ENCODE measurements at places on chromosomes 4 and X.

DNA sequence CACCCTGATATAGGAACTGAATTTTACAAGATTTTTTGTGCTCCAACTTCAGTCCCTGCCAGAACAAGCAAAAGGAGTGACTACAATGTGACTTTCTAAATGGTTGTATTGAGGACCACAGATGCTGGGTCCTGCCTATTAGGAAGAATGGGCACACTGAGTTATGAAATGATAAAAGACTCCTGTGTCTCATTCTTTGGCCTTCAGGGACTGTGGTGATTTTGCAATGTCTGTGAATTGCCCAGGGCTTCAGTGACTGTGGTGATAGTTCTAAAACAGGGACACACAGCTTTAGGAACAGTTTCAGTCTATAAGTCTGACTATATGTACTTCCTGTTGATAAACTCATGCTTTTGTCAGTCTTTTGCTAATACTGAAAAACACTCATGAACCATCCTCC is 210.2 kb downstream of the DMD start:
- DNase-seq: no peak

GRCh38 chr4:108965016-108965415 is 202.2 kb upstream of the ETNPPL start:
- DNase-seq: no peak

- DNase-seq: no peak
These were observed 117.3 kb downstream of the DRD5 start for GRCh38 chr4:9898596-9899305.

DNA sequence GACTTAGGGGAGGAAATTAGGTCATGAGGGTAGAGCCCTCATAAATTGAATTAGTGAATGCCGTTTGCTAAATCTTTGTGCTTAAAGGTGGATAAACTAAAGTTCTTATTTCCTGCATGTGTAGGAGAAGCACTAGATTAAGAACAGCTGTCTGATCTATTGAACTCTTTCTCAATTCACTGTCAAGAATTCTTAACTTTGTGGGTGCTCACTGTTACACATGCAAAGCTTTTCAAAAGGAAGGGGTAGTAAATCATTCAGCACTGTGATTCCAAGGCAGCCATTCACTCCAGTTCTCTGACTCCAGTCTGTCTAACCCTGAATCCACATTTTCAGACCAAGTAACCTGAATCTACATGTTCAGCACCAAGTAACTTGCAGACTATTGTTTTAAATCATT is 1520.1 kb downstream of the PCDH18 start:
- no peak for DNase-seq

GRCh38 chr4:119750771-119751170 is 122.2 kb upstream of the PDE5A start:
- no peak for DNase-seq

GRCh38 chrX:118459494-118459893 is 36.1 kb upstream of the DOCK11 start:
- DNase-seq: no peak

DNA sequence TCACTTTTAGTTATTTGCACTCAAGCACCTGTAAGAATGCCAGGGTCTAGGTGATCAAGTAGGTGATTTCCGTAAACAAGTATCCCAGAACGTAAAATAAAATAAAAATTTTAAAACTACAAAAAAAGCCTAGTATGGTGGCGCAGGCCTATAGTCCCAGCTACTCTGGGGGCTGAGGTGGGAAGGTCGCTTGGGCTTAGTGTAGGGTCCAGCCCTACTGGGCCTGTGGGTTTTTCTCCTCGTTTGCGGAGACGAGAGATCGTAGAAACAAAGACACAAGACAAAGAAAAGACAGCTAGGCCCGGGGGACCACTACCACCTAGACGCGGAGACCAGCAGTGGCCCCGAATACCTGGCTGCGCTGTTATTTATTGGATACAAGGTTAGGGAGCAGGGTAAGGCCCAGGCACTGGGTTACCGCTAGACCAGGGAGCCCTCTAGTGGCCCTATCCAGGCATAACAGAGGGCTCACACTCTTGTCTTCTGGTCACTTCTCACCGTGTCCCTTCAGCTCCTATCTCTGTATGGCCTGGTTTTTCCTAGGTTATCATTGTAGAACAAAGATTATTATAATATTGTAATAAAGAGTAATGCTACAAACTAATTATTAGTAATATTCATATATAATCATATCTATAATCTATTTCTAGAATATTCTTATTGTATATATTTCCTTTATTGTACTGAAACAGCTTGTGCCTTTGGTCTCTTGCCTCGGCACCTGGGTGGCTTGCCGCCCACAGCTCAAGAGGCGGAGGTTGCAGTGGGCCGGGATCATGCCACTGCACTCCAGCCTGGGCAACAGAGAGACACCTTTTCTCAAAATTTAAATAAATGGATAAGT is 38.4 kb downstream of the SAGE1 start:
- DNase-seq: peak; percentile 30

DNA sequence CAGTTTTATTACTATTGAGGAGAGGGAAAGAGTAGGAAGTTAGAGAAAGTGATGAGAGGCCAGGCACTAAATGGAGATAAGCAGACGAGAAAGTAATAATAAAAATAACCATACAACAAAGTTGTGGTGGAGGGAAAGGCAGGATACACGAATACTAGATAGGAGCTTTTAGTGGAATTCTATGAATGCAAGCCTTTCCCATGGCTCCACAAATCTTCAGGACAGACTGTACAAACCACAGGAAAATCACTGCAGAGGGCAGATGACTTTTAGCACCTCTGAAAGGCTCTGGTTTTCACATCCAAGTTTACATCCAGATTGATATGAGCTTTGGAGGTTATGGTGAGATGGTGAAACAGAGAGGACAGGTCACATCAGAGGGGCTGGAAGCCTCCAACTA is 41.5 kb downstream of the TNIP3 start:
- DNase-seq: no peak

GRCh38 chrX:14915596-14915995 is 42.4 kb downstream of the MOSPD2 start:
- DNase-seq: no peak

- peak; percentile 59 for DNase-seq
These were observed 337 bp downstream of the STIM2 start for GRCh38 chr4:26860922-26861433.

GRCh38 chr4:1365271-1366178 is 18.5 kb downstream of the UVSSA start:
- DNase-seq: no peak

- no peak for DNase-seq
These were observed 127.9 kb downstream of the ZNF330 start for GRCh38 chr4:141348573-141348972.

- DNase-seq: no peak
These were observed 62.7 kb upstream of the SORBS2 start for GRCh38 chr4:185874516-185875230.

DNA sequence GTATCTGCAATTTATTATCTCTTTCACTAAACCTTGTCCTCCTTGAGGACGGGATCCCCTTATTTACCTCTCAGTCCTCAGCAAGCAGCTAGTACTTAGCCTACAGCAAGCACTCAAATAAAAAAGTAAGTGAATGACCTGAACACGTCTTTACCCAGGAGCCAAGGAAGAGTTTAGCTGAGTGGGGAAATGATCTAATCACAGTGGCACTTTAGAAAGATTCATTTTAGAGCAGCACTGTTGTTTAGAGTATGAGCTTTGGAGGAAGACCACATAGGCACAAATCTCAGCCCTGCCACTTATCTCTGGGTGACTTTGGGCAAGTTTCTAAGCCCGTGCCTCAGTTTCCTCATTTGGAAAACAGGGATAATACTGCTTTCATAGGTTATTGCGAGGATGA is 2.7 kb downstream of the FAM120C start:
- DNase-seq: no peak

GRCh38 chrX:45022150-45022549 is 149.2 kb downstream of the KDM6A start:
- DNase-seq: no peak

GRCh38 chr4:145498430-145498829 is 16.8 kb downstream of the SMAD1 start:
- no peak for DNase-seq

GRCh38 chr4:78297116-78297800 is 240.1 kb downstream of the FRAS1 start:
- DNase-seq: no peak

DNA sequence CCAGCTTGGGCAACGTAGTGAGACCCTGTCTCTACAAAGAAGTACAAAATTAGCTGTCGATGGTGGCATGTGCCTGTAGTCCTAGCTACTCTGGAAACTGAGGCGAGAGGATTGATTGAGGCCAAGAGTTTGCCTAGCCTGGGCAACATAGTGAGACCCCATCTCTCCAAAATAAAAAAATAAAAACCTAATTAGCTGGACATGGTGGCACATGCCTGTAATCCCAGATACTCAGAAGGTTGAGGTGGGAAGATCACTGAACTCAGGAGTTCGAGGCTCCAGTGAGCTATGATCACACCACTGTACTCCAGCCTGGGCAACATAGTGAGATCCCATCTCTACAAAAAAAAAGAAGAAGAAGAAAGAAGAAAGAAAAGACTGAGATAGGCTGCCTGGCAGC is 17.4 kb downstream of the PLAC1 start:
- no peak for DNase-seq

GRCh38 chr4:79623021-79623870 is 215.2 kb upstream of the GK2 start:
- DNase-seq: no peak

GRCh38 chr4:8582941-8583654 is 2.9 kb downstream of the GPR78 start:
- no peak for DNase-seq

DNA sequence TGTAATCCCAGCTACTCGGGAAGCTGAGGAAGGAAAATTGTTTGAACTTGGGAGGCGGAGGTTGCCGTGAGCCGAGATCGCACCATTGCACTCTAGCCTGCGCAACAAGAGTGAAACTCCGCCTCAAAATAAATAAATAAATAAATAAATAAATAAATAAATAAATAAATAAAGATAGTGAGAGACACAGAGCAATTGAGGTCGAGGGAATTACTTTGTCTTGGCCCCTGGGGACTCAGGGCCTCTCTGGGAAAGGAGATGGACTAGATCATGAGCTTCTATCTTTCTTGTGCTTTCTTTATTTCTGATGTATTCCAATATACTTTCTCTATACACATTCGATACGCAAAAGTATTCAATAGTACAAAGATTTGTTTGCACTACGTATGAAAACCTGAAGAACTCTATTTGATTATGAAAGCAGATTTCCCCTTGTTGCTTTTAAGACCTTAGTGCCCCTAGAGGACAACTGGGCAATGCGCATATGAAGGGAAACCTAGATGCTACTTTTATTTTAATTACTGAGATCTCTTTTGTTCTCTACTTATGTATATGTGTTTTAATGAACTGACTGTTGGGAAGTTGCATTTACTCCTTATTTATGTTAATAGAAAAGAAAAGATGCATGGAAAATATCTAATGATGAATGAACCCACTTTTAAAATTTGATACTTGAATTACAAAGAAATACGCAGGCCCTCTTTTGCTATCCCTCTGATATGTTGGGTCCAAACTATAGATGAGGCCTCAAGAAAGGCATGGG is 12.8 kb upstream of the ELOVL6 start:
- DNase-seq: no peak

- no peak for DNase-seq
These were observed 8.4 kb upstream of the AMOT start for GRCh38 chrX:112849016-112849415.

- peak; percentile 49 for DNase-seq
These were observed 50.0 kb downstream of the TMA16 start for GRCh38 chr4:163544407-163545038.

- DNase-seq: no peak
These were observed 923.6 kb upstream of the TENM3 start for GRCh38 chr4:181319629-181320028.

DNA sequence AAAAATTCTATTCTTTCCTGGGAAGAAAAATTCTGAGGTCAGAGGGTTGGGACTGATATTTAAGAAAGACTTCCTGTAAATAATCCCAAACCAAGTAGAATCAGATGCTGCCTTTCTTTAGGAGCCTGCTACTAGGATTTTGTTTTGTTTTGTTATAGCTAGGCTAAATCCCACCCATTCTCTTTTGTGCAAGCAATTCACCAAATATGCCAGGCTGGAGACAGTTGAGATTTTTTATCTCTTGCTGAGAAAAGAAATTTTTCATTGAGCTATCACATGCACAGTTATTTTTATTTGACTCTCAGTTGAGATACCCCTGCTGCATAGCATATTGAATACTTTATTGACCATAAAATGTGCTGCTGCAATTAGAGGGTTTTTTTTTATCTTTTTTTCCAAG is 196.0 kb downstream of the KCNIP4 start:
- DNase-seq: no peak

- DNase-seq: no peak
These were observed 389.5 kb upstream of the GRID2 start for GRCh38 chr4:91914176-91914804.

GRCh38 chr4:121778991-121779628 is 14.1 kb upstream of the SMIM43 start:
- DNase-seq: no peak

- DNase-seq: no peak
These were observed 66.2 kb downstream of the MAGEA1 start for GRCh38 chrX:153245288-153245731.

DNA sequence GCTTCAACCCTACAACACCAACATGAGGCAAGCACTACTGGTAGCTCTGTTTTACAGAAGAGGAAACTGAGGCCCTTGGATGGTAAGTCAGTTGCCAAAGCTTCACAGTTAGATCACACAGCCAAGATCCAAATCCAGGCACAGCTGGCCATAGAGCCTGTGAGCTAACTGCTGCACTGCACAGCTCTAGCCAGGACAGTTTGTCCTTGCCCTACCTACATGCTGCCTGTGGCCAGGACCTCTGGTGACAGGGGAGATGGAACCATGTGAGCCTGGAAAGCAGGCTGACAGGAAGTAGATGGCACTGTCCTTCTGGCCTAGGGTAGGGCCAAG is 257.8 kb downstream of the FBXW7 start:
- DNase-seq: no peak
